Activated T-helper 17 cell treated with anti-CD3 and anti-CD28 coated beads, Interleukin-2, amount 50 U/mL, for 72 hours (primary cell): ENCODE measurements at places on chromosomes 12 and 14. TPM values are rescaled to one million over a fixed set of nuclear protein-coding genes. Genes with fewer than 3 reads are reported as not detected.

Gene RNASE1
- 0.56 TPM for total RNA-seq

Gene SPIC
- total RNA-seq, result not detected

Gene NID2
- 0.13 TPM for total RNA-seq

Gene ACIN1
- total RNA-seq, result 214 TPM

Gene OXA1L
- 152 TPM for total RNA-seq

Gene KERA
- total RNA-seq, result not detected

Gene GOLT1B
- total RNA-seq, result 30.7 TPM

Gene FGF23
- total RNA-seq, result not detected

Gene KRT72
- total RNA-seq, result not detected

Gene KLHDC1
- 1.5 TPM for total RNA-seq

Gene GMFB
- 22.8 TPM for total RNA-seq

Gene AMIGO2
- 4.9 TPM for total RNA-seq

DNA sequence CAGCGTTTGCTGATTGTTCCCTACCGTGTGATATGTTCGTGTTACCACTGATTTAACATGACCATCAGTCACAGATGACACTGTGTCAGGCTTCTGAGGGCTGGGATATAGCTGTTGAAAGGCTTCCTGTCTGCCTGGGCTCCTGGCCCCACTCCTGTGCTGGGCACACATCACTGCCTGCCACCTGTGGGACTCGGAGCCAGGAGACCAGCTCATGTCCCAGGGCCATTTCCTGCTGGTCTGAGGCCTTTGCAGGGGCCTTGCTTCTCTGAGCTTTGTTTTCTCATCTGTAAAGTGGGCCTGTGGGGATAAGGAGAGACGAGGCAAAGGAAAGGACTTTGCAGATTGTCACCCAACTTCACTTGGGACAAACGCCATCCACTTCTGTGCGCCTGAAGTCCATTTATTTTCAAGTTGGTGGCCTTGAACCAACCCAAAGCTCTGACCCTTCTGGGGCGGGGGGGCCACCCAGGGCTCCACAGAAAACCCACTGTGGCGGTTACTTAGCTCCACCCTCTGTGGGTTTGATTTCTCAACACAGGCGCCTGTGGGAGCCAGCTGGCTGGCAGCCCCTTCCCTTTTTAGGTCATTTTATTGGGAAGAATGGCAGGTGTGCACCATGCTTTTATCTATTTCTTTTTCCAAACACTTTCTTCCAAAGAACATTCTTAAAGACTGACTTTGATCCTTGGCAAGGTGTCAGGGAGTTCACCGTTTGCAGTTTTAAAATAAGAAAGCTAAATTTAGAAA, 54.1 kb downstream of the BEGAIN start:
- ATAC-seq, result no peak

DNA sequence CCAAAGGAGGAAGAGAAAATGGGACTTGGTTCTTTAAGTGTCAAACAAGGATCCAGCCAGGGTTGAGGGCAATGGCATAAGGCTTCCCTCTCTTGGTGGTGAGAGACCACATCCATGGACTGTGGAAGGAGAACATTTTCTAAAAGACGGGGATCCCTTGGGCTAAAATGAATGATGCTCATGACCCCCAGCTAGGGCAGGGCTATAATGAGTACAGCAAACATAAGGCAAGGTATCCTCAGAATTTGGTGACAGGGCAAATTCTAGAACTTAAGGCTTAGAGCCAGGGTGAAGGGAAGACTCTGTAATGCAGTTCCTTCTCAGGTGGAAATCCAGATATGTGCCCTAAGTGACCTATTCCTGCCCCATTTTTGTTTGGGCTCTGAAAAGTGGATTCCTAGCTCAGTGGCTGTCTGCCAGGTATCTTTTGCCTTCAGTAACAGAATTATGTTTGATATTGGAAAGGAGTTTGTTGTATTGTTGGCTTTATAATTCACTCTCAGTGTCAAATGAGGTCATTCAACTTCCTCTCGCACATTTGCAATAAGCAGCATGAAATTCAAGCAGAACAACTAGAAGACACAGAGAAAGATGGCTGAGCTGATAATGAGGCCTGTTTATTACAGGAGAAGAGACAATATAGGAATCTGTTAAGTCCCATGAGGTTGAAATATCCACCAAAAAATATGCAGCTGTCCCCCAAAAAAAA, 76.8 kb downstream of the DAD1 start:
- ATAC-seq, result no peak

GRCh38 chr14:93959239-93960107, 16.9 kb downstream of the ASB2 start:
- ATAC-seq, result peak; percentile 77

- no peak for ATAC-seq
Measured at GRCh38 chr12:115683240-115683780, 594.2 kb downstream of the MED13L start.

- no peak for ATAC-seq
Measured at GRCh38 chr12:114355389-114356088, 50.4 kb downstream of the TBX5 start.

DNA sequence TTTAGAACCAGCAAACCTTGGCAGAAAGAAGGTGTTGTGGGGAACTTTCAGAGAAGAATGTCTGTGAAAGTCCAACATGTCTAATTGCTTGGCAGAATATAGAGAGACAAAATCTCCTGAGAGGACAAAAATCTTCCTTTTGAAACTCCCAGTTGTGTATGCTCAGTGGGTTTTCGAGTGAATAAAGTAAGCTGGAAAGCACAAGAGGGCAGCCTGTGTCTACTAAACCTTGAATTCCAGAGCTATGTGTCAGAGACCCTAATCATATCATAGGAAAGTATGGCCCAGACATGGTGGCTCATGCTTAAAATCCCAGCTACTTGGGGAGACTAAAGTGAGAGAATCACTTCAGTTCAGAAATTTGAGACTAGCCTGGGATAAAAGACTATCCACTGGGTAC, 661.2 kb downstream of the SLC16A7 start:
- no peak for ATAC-seq

- ATAC-seq, result peak; percentile 76
Measured at GRCh38 chr12:116672842-116673516, 64.9 kb downstream of the SPRING1 start.

DNA sequence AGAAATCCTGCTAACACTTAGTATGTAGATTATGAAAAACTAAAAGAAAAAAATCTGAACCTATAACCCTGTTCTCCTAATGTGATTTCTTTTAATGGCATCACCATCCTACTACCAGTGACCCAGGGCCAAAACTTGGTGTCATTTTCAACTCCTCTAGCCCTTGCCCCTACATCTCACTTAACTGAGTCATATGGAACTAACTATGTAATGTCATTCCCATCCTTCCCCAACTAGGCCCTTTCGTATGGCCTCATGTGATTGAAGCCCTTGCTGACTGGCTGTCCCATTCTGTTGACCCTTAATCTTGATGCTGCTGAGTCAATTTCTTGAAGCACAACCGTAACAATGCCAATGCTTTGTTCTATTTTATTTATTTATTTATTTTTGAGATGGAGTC, 7.6 kb downstream of the DMAC2L start:
- ATAC-seq, result no peak

- no peak for ATAC-seq
Measured at GRCh38 chr12:92698474-92698873, 4.3 kb upstream of the PLEKHG7 start.

DNA sequence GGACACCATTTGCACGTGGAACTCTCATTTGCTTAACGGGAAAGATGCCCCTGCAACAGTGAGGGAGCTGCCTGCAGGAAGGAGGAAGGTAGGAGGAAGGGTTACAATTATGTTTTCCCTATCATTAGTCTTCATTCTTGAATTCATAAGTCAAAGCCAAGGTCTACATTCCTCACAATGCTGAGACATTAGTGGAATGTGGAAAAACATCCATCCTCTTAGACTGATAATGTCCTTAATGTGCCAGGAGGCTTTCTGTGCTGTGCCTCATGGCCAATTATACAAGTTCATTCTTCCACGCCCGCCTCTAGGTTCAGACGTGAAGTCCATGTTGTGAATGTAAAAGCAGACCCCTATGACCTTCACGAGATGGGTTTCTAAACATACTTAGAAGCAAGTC, 1212.4 kb upstream of the TMEM132C start:
- no peak for ATAC-seq

DNA sequence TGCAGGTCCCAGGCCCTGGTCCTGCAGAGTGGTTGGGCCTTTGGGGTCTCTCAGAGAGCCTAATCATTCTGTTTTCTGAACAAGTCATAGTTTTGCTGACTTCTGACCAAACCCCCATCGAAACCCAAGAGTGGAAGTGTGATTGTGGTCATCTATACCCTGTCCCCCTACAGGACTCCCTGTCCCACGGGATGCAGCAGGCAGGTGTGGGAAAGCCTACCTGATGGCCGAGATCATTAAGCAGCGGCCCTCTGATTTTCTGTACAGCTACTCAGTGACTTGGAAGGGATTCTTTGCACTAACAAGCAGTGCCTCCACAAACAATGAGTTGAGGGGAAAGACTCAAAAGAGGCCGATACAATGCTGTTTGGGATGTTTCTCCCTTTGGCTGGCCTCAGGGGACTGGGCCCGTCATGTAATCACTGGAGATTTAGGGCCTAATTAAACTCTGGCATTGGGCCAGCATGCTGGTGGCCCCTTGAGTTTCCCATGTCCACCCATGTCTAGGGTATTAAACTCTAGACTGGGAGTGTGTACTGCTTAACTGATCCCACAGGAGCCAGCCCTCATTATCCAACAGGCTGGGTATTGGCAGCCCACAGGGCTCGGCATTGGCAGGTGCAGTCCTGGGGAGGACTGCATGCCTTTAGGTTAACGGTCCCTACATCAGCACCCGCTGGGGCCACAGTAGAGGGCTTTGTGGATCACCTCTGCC, 192.8 kb downstream of the ZFP36L1 start:
- no peak for ATAC-seq

- no peak for ATAC-seq
Measured at GRCh38 chr12:66663611-66664010, 15.3 kb downstream of the GRIP1 start.

- no peak for ATAC-seq
Measured at GRCh38 chr14:100429537-100429936, 106.4 kb downstream of the SLC25A47 start.

DNA sequence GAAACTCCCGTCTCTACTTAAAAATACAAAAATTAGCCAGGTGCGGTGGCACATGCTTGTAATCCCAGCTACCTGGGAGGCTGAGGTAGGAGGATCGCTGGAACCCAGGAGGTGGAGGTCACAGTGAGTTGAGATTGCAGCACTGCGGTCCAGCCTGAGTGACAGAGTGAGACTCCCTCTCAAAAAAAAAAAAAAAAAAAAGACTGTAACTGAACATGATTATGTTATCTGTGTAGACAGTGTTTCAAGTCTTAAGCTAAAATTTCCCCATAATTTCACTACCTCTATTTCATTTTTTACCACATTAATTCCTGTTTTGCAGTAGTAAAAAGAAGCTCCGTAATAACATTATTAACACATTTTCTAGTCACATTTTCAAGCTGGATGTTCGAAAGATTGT, 5.4 kb downstream of the PLBD1 start:
- no peak for ATAC-seq

- ATAC-seq, result no peak
Measured at GRCh38 chr14:85576218-85576617, 46.3 kb downstream of the FLRT2 start.

DNA sequence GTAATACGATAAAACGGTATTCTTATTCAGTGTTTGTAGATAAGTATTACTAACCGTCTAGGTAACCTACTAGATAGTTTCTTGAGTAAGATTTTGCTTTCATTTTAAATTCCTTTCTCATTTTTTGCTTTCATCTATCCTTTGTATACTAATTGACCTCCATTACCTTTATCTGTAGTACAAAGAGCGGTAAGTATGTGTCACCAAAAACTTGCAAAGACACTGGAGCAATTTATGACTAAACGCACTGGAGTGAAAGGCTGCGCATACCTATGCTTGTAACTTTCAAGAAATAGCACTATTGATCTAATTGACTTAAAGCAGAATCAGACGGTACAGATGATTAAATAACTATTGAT, 1.7 kb downstream of the ARHGAP5 start:
- ATAC-seq, result peak; percentile 74

- peak; percentile 4 for ATAC-seq
Measured at GRCh38 chr12:122452701-122453285, 30.3 kb upstream of the CLIP1 start.

GRCh38 chr12:18306311-18306710, 45.0 kb downstream of the PIK3C2G start:
- ATAC-seq, result no peak

DNA sequence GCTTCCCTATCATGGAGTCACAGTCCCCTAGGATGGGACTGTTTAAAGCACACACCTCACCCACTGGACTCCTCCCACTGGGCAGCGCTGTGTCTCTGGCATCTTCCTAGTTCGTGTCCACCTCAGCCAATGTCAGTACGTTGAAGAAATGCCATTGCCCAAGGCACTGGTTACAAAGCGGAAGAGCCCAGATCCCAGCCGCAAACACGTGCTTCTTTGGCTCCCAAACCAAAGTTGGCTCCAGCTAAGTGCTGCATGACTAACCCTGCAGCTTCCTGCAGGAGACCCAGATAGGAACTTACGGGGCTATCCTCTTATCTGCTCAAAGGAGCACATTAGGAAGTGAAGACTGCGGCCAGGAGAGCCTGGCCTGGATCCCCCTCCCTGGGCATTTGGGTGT, 9.3 kb downstream of the SYNE3 start:
- no peak for ATAC-seq

DNA sequence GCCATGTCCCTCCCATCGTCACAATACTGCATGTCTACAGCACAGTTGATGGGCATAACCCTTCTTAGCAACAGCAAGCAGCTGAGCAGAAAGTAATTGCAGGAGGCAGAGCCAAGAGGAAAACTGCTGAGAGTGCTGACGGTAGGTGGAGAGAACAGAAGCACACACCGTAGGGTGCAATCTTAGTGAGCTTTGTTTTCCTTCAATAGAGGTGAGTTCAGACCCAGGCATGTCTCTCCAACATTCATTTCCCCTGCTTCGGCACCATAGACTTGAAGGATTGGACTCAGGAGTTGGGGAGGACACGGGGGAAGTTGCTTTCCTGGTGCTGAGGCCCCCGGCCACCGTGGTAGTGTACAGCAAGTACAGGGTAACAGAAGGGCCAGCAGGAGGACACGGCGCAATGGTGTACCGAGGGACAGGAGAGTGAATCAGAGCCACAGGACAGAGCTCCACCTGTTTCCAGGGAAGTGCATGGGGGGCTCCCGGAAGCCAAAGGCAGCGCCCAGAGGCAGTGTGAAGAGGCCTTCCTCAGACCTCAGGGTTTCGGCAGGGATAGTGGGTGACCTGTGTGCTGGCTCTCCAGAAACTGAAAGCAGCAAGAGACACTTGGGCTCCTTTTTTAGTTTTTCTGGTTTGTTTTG, 36.3 kb upstream of the SINHCAF start:
- peak; percentile 41 for ATAC-seq

- ATAC-seq, result no peak
Measured at GRCh38 chr12:95551305-95551704, at the start of gene USP44. TSS of gene USP44 (minus strand) at chr12:95551476. CDS start at chr12:95534256, 17,220 bp downstream.

- ATAC-seq, result no peak
Measured at GRCh38 chr14:38904959-38905358, 198.1 kb downstream of the SEC23A start.

GRCh38 chr14:73717711-73718417, 3.7 kb upstream of the PNMA1 start:
- no peak for ATAC-seq

DNA sequence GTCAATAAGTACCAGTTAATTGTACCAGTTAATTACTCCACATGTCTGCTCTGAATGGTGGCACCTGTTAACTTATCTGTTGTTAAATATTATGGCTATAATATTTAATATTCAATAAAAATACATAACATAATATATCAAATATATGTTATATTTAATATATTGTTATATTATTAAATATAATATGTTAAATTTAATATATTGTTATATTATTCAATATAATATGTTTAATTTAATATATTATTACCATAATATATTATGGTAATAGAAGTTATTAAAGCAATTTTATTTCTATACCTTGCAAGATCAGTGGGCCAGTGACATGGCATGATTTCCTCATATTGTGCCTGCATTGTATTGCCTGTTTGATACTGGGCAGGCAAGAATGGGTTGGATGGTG, 98.4 kb downstream of the TBC1D30 start:
- no peak for ATAC-seq
